ENCODE measurements at places on chromosomes 1 and 21.

DNA sequence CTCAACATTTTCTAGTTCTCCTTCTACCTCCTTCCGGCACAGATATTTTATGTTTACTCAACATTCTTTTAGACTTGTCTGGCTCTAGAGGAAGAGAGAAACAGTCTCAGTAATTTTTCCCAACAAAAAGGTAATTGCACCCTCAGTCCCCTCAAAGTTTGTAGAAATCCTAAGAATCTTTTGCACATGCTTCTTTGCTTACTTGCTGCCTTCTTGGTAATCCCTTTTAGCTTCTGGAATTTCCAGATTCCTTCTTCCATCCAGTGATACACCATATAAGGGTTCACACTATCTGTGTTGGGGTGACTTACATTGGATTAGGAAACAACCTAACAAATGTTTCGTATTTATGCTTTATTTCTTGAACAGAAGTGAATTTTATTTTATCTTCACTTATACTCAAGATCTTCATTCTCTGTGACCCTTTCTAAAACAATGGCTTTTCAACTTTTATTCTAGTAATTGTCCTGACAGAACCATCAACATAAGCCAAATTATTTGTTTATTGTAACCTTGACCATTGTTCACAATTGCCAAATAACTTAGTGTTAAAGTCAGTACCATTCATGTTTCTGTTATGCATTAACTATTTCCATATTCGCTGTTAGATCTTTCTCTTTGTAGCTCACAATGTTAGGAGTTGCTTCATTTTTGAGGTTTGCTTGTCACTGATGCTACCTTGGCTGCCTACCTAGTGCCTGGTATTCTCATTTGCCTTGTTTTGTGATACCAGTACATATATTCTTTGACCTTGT is 238.1 kb downstream of the HMCN1 start:
- DNase-seq: no peak

GRCh38 chr1:16927711-16928485 is 6.2 kb downstream of the CROCC start:
- no peak for DNase-seq

- no peak for DNase-seq
Measured at GRCh38 chr1:213989002-213989855, 1.5 kb downstream of the PROX1 start.

GRCh38 chr1:24558902-24559791 is 3.3 kb downstream of the NCMAP start:
- no peak for DNase-seq

- no peak for DNase-seq
Measured at GRCh38 chr1:206435445-206435844, 34.8 kb upstream of the IKBKE start.

DNA sequence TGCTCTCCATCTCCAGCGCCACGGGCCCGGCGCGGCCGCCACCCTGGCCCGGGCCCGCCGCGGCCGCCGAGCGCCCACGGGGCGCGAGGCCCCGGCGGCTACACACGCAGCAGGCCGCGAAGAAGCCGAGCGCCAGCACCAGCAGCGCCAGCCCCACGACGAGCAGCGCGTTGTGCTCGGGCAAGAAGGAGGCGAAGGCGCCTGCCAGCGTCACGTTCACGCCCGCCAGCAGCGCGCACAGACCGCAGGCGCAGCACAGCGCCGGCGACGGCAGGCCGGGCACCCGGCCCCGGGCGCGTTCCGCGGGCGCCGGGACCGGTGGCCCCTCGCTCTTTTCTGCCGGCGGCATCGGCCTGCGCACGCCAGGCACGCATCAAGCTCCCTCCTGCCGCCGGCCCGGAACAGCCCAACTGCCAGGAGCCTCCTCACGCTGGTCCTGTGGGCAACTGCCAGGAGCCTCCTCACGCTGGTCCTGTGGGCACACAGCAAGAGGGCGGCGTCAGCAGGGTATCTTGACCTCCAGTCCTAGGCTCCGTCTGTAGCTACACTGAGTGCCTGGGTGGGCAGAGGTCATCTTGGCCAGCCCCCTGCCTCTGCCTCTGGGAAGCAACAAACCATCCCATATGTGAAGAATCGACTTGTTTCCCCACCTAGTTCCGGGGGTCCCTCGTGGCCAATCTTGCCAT is 18.1 kb downstream of the KNCN start:
- peak; percentile 33 for DNase-seq

DNA sequence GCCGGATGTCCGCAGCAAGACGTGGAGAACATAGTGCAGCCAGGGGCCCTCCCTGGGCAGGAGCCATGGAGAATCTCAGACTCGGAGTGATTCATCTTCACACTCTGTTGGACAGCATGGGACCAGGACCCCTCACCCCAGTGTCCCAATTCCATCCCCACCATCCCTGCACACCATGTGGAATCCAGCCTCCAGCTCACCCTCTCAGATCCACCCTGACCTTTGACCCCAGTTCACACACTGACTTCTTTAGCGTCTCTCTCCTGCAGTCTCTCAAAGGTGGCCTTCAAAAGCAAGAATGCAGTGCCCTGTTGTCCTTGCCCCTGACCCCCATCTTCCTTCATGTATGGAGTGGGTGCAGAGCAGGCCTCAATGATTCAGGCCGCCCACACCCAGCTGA is 2.1 kb upstream of the TNNI1 start:
- DNase-seq: no peak

DNA sequence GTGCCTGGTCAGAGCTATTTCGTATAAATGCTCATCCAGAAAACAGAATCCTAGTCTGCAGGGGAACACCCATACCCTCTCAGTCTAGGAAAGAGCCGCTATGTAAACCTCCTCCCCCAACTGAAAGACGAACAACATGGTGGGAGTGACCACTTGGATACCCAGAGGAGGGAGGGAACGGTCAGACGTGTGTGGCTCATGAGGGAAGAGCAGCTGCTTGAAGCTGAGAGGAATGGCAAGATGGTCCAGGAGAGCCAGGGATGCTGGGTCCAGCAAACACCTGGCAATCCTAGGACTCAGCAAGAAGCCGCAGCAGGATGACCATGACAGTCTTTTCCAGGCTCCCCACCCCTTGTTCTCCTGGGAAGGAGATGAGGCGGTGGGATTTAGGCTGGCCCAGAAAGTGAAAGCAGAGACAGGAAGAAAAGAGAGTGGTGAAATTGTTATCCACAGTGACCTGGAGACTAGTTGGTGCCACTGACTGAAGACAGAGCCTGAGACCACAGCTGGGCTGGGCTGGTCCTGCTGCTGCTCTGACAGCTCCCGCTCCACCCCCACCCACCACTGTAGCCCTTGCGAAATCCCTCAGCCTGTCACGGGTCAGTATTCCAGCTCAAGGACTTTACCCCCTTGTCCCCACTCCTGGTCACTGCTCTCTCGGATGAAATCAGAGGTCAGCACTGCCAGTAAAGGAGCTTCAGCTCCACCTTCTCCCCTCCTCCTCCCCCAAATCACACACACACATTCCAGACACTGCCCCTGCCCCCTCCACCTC is 3.6 kb downstream of the CERS2 start:
- no peak for DNase-seq
